ENCODE measurements at places on chromosomes 12 and 14.
A peak's percentile ranks its signal among the peaks of the same experiment; 100 is the strongest.

GRCh38 chr12:77256956-77257355 lies 191.6 kb upstream of the E2F7 start:
- no peak for DNase-seq

DNA sequence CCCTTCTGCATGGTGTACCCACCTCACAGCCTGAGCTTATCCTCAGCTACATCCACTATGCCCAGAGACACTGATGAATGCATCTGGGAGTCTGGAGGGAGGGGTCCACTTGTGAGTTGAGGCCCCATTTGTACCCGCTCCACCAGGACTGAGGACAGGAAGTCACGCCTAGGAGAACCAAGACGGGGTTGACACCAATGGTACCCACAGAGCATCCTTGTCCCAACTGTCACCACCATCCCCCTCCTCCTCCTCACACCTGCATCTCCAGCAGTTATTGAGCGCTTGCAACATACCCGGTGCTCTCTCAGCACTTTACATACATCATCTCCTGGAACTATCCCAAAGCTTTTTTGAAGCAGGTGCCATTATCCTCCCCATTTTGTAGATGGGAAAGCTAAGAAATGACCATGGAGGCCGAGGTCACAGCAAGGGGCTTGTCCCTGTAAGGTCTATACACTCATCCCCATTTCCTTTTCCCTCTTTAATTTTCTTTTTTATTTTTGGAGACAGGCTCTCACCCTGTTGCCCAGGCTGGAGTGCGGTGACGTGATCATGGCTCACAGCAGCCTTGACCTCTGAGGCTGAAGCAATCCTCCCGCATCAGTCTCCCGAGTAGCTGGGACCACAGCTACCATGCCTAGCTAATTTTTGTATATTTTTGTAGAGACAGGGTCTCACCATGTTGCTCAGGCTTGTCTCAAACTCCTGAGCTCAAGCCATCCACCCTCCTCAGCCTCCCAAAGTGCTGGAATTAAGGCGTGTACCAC lies 31.7 kb downstream of the DGLUCY start:
- DNase-seq = no peak

- no peak for DNase-seq
Measured at GRCh38 chr12:2803635-2804392, 8.7 kb upstream of the ITFG2 start.

GRCh38 chr12:109597795-109598427 lies 24.3 kb downstream of the MVK start:
- DNase-seq = peak; percentile 65

DNA sequence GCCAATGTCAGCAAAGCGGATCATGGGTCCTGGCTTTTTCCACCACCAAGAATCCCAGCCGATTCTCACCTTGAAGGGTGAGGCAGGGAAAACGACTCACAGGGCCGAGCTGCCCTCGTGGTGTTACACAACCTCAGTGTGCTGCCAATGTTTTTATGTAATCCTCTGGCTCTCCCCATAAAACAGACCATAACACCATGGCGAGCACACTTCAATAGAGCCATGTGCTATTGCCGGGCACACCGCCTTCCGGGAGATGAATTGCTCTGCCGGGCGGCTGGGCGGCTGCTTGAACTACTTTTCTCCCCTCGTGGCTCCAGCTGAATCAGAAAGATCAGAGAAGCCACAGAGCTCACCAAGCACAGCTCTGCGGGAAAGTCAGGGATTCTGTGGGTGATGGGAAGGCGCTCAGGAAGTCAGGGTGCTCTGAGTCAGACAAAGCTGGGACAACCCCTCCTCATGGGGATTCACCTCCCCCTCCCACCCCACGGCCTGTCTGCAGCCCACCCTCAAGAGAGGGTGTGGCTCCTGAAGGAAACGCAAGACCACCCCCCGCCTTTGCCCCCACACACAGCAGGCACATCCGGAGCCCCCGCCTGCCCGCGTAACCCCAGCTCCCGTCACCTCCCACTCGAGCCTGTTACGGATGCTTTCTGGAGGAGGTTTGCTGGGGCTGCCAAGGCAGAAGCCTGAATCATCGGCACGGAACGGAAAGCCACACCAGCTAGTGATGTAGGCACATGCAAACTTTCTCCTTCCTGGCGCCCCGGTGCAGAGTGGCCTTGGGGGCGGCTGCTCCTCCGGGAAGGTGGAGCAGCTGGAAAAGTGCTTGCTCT lies 1.8 kb downstream of the GALNT9 start:
- peak; percentile 97 for DNase-seq

- no peak for DNase-seq
Measured at GRCh38 chr12:70686299-70686698, 49.1 kb upstream of the PTPRB start.

- DNase-seq = no peak
Measured at GRCh38 chr14:75141967-75142366, 15.1 kb upstream of the NEK9 start.

Data from NCI-H226 (cell line).